Amniotic stem cell (primary cell): ENCODE measurements at places on chromosomes 12 and 14.

DNA sequence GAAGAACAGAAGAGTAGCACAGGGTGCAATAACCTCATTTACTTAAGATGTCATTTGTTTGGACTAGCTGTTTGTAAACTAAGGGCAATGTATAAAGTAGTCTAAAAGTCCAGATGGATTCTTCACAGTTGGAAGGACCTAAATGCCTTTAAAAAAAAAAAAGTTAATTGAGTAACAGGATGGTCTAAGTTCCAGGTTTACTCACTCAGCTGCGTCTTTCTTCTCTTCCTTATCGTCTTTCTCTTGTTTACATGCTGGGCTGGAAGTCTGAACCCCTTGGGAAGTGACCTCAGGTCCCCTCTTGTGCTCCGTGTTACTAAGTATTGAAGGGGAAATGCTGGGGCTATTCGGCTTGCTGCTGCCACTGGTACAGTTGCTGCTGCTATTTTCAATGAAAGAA lies 82.5 kb downstream of the SH2B3 start:
- DNase-seq: no peak

DNA sequence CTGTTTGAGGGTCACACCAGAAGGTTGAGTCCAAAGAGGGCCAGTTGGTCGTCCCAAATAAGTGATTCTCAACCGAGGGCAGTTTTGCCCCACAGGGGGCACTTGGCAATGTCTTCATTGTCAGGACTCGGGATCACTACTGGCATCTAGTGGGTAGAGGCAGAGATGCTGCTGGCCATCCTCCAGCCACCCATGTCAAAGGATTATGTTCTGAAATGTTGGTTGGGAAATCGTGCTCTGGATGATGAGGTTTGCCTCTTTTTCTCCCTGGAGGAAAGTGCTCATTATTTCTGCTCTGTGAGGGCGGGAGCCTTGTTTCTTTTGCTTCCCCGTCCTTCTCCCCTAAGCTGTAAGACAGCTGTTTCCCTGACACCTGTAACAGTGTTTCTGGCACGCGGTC lies 3.6 kb downstream of the ZNF839 start:
- peak; percentile 42 for DNase-seq

DNA sequence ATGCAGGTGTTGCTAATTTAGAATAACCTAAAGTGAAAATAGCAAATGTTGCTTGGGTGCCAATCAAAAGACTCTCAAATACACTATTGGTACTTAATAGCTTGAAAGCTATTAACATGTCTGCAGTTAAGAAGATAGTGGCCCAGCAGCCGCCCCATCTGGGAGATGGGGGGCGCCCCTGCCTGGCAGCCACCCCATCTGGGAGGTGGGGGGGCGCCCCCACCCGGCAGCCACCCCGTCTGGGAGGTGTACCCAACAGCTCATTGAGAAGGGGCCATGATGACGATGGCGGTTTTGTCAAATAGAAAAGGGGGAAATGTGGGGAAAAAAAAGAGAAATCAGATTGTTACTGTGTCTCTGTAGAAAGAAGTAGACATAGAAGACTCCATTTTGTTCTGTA lies 923.1 kb upstream of the MDGA2 start:
- DNase-seq: no peak

DNA sequence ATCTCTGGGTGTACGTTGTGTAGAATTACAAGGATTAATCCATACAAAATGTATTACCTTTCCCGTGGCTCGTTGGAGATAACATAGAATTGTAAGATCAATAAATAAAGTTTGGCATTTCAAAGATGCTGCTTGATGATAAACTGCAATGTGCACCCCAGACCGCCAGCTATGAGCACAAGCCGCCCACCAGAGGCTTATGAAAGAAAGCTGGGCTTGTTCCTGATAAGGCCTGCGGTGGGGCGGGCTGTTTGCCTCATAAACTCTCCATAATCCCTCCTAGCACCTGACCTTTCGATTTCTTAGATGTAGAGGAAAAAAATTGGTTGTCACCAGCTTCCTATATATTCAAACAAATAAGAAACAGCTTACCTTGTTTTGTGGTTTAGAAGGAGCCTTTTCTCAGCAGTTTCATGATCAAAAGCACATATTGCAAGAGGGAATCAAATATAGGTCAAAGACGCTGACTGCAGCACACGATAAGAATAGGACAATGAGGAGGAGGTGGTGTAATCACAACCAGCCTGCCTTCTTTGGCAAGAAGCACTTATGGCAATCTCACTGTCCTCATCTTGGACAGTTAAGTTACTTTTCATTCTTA lies 293.6 kb downstream of the RMST start:
- DNase-seq: no peak

GRCh38 chr12:15274561-15274967 lies 47.7 kb upstream of the PTPRO start:
- DNase-seq: no peak

- no peak for DNase-seq
Observed at GRCh38 chr12:16348435-16349130, 1.1 kb downstream of the MGST1 start.

DNA sequence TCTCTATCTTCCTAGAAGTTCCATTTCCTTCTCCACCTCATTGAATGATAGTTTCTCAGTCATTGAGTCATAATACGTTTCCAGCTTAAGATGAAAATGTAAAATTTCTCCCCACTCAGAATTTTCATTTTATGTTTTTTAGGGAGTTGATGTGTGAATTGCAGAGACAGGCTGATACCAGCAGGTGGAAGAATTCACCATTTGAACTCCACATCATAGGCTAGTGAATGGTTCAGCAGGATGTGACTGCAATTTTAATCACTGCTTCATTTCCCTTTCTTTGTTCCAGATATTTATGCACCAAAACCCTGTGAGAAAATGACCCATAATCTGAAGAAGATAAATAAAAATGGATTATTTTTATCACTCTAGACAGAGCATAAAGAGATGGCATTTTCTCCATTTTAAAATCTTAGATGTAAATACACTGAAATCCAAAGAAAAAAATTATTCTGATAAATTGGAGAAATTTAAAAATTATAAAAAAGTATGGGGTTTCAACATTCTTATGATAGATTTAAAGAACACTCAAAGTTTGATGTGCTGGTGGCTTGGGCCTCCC lies 10.6 kb upstream of the PYGL start:
- DNase-seq: peak; percentile 16

- DNase-seq: no peak
Observed at GRCh38 chr12:94769047-94769420, 118.7 kb upstream of the TMCC3 start.

DNA sequence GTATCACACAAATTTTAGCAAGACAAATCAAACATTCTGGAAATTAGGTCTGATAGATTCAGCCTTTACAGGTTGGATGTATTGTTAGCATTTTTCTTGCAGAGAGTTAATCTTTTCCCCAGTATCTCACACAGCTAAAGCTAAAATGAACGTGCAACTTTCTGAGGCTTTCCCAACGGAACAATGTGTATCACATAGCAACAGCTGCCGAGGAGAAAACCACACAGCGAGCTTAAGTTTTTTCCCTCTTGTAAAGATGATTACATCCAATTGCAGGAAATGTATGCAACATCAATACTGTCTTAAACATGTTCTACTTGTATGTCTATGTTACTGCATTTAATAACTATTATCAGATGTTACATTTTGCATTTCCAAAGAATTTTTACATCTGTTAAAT lies 182.2 kb downstream of the CCDC59 start:
- no peak for DNase-seq

DNA sequence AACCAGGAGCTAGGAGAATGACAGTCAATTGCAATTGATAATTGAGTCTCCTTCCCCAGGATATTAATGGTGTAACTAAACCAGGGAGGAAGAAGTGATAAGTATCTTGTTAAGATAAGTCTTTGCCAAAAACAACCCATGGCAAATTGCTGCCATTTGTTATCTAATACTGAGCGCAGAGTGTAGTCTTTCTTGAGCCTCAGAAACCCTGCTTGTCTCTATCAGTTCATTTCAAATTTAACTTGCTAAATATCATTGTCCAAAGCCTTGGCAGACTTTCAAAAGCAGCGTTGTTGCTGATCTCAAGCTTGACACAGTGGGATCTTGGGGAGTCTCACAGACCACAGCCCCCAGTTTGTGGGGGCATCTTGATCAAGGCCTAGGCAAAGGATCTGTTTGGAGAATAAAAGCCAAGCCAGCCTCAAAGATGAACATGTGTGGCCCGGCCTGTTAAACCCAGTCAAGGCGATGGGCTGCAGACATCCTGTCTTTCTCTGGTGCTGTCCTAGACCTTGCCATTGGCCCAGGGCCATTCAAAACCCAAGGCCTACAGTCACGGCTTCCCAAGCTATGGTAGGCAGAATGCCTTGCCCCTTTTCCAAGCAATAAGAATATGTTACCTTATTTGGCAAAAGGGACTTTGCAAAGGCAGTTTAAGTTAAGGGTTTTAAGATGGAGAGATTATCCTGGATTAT lies 164.2 kb downstream of the CHST11 start:
- no peak for DNase-seq

- DNase-seq: no peak
Observed at GRCh38 chr12:70754330-70754741, 117.1 kb upstream of the PTPRB start.

DNA sequence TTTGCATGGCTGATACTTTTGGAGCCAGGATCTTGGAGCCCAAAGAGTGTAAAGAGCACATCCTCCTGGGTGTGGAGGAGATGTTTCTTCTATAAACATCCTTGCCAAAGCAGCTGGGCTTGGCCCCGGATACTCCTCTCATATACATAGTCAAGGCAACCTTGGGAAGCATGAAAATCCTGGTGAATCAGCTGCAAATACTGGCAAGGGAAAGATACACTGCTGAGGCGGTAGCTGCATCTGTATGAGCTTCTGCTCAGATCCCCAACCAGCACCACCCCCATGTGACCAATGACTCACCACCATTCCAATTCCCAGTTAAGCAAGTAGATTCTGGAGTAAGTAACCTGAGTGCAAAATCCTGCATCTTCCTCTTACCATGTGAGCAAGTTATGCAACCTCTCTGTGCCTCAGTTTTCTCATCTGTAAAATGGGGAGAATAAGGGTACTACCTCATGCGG lies 567.4 kb downstream of the MED13L start:
- DNase-seq: no peak

GRCh38 chr12:112096070-112096469 lies 12.5 kb downstream of the NAA25 start:
- DNase-seq: no peak

DNA sequence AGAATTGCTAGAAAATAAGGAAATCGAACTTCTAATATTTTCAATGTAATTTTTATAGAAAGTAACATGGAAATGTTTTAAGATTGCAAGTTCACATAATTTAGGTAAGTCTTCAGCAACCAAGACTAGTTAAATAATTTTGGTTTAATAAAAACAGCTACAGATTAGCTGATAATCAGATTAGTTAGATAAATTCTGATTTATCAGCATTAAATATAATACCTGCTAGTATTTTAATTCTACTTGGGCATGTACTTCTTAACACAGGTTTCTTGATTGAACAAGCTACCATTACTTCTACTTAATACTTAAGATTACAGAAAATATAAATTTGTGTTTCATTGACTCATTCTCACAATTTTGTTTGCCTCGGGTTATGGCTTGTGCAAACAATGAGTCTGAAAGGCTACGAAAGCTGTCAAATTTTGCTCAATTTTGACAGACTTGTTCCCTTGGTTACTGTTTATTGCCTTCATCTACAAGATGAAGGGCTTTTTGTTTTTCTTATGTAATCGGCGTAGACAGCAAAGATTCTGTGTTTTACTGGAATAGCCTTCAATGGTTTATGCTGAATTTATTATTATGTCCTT lies 116.1 kb upstream of the NUDT4 start:
- no peak for DNase-seq

- no peak for DNase-seq
Observed at GRCh38 chr14:105486163-105486973, at the start of gene CRIP1. TSS of gene CRIP1 (plus strand) at chr14:105486886. CDS start at chr14:105487260, 374 bp downstream.

DNA sequence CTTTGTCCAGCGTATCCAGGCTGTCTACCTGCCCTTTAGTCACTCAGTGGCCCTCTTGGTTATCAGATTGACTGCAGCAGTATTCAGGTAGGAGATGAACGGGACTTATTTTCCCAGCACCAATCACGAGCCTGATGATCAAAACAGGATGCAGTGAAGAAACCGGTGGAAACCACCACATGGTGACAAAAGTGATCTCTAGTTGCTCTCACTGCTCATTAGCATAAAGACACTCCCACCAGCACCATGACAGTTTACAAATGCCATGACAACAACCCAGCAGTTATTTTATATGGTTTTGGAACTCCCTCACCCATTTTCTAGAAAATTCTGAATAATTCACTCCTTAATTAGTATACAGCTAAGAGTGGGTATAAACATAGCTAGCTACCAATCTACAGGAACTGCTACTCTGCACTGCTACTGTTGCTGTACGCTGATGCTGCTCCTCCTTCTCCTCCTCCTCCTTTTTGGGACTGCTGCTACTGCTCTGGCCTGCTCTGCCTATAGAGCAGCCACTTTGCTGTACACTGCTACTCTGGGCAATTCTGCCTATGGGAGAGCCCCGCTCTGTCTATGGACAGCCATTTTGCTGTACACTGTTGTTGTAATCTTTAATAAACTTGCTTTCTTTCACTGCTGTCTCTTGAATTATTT lies 142.5 kb upstream of the SSTR1 start:
- no peak for DNase-seq

GRCh38 chr12:85775091-85775490 lies 61.1 kb downstream of the RASSF9 start:
- DNase-seq: no peak

DNA sequence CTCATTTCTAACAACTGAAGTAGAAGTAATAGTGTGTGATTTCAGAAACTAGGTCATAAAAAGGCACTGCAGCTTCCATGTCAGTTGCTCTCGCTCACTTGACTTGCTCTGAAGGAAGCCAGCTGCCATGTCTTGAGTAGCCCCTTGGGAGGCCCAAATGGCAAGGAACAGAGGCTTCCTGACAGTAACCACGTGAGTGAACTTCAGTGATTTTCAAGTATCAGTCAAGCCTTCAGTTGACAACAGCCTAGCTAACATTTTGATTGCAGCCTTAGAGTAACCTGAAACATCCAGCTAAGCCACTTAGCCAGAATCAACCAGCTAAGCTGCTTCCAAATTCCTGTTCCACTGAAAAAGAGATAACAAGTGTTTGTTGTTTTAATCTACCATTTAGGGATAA lies 26.7 kb downstream of the TOGARAM1 start:
- no peak for DNase-seq

- no peak for DNase-seq
Observed at GRCh38 chr12:32298917-32299316, 100.4 kb upstream of the FGD4 start.

- DNase-seq: no peak
Observed at GRCh38 chr12:41587574-41587973, 399.5 kb downstream of the PDZRN4 start.
